ENCODE measurements at places on chromosomes 3 and 15.
A peak's percentile ranks its signal among the peaks of the same experiment; 100 is the strongest.

- peaks cover 4% of the 10 kb centered on the region for H3K4me1 ChIP-seq
- no peaks in the 10 kb centered on the region for H3K27me3 ChIP-seq
- no peak for DNase-seq
- H3K4me3 ChIP-seq, result no peak overlapping the region
These were observed 1.6 kb upstream of the SIAH2 start for GRCh38 chr3:150764566-150764965.

DNA sequence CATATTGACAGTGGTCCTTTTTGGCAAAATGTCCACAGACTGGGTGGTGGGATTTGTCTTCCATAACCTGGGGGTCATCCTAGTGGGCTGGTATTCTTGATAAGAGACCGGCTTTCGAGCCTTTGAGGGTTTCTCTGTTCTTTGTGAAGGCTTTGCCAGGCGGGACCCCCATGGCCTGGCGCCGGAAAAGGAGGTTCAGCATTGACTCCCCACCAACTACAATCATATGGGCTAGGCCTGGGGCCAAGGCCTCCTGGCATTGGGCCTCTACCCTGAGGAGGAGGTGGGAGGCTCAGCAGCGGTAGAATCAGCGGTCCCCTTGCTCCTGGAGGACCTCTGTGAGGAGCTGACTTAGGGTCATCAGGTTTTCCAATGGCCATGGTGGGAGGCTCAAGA is 19.8 kb upstream of the HDAC11 start:
- no peak overlapping the region for H3K4me3 ChIP-seq
- H3K36me3 ChIP-seq, result no peaks in the 10 kb centered on the region

GRCh38 chr3:21330293-21330692 is 420.7 kb downstream of the ZNF385D start:
- DNase-seq, result no peak
- no peaks in the 10 kb centered on the region for H3K36me3 ChIP-seq
- H3K27ac ChIP-seq, result no peak overlapping the region
- no peak overlapping the region for H3K4me3 ChIP-seq
- H3K4me1 ChIP-seq, result no peaks in the 10 kb centered on the region
- H3K27me3 ChIP-seq, result no peaks in the 10 kb centered on the region

- H3K27ac ChIP-seq, result peak overlapping the region; percentile 54
- no peak for DNase-seq
- H3K4me1 ChIP-seq, result peaks cover 5% of the 10 kb centered on the region
- H3K4me3 ChIP-seq, result no peak overlapping the region
- no peaks in the 10 kb centered on the region for H3K27me3 ChIP-seq
- no peaks in the 10 kb centered on the region for H3K36me3 ChIP-seq
These were observed 47.2 kb upstream of the SMAD6 start for GRCh38 chr15:66654739-66655375.

- no peaks in the 10 kb centered on the region for H3K27me3 ChIP-seq
- H3K4me3 ChIP-seq, result no peak overlapping the region
- no peaks in the 10 kb centered on the region for H3K4me1 ChIP-seq
These were observed 80.0 kb upstream of the FOXB1 start for GRCh38 chr15:59924096-59924495.

- H3K36me3 ChIP-seq, result no peaks in the 10 kb centered on the region
- DNase-seq, result no peak
- no peak overlapping the region for H3K4me3 ChIP-seq
- H3K4me1 ChIP-seq, result no peaks in the 10 kb centered on the region
- H3K27me3 ChIP-seq, result no peaks in the 10 kb centered on the region
- H3K27ac ChIP-seq, result no peak overlapping the region
These were observed 232.8 kb downstream of the CPNE4 start for GRCh38 chr3:131802029-131802428.

All from prostate gland (tissue), 2 donors.